Thymus (tissue), 14 donors: ENCODE measurements at places on chromosomes 11 and 22.

DNA sequence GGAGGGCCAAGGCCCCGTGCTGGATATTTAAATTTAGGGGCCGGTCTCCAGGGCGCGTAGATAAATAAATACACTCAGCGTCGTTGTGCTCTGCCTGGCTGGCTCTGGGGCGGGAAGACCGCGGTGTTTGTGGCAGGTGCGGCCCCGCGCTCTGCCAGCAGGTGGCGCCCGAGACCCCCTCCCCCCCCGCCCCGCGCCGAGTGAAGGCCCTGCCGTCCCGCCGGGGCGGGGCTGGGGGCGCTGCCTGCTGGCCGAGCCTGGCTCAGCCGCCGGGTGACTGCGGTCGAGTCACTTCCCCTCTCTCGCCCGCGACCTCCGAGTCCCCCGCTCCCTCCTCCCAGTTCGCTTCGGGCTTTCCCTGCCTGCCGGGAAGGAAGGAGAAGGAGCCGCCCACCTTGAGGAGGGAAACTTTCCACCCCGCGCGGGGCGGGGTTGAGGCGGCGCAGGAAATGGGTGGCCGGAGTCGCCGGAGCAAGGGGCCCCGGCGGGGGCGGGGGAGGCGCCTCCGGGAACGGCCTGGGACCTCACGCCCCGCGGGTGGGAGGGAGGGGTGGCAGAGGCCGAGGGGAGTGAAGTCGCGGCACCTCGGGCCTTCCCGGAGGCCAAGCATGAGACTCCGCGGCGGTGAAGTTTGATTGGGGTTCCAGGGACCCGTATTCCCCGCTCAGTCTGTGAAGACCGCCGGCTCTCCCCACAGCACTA is 1.6 kb upstream of the EHBP1L1 start:
- H3K27ac ChIP-seq = peak overlapping the region; percentile 84
- peak overlapping the region; percentile 84 for H3K4me3 ChIP-seq
- H3K27me3 ChIP-seq = no peaks in the 10 kb centered on the region
- DNase-seq = peak; percentile 69
- peaks cover 7% of the 10 kb centered on the region for H3K36me3 ChIP-seq

DNA sequence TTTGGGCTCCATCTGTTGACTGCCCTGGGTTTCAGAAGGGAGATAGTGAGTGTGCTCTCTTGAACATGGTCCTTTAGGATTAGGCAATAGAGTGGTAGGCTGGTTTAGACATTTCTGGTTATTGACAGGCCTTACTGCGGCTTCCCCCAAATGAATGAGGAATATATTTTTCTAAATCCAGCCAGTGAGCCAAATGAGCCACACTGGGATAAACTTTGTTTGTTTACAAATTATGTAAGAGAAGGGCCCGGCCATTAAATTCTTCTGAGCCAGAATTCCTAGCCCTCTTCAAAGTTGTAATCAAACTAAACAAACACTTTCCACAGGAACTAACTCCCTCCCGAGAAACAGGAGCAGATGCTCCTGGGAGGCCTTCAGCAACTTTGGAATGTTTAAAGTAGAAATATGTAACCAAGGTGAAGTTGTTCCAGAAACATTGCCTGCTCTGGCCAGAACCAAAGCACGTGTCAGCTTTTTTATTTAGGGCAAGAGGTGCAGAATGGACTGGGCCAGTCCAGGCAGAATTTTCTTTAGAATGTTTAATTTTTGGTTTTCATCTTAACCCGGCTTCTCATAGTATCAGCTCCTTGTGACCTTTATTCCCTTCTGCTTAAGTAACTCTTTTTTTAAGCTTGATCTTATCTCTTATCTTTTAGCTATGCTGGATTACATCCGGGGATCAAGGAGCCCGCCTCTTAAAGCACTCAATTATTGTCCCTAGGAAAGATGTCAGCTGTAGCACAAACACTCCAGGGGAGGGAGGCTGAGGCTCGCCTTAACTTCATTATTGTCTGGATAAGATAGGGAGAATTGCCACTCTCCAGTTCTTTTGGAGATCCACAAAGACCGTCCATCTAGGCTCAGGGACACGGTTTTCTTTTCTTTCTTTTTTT is 28.7 kb downstream of the ZNRF3 start:
- H3K4me1 ChIP-seq = no peaks in the 10 kb centered on the region
- no peak overlapping the region for H3K4me3 ChIP-seq
- no peak overlapping the region for H3K27ac ChIP-seq

- no peak for DNase-seq
- H3K4me1 ChIP-seq = no peaks in the 10 kb centered on the region
- no peaks in the 10 kb centered on the region for H3K27me3 ChIP-seq
- H3K27ac ChIP-seq = no peak overlapping the region
- H3K36me3 ChIP-seq = peaks cover 21% of the 10 kb centered on the region
Observed at GRCh38 chr11:66211100-66211499, 57.3 kb upstream of the RAB1B start.

- no peaks in the 10 kb centered on the region for H3K27me3 ChIP-seq
- no peak overlapping the region for H3K4me3 ChIP-seq
- DNase-seq = no peak
- peaks cover 8% of the 10 kb centered on the region for H3K4me1 ChIP-seq
- H3K27ac ChIP-seq = no peak overlapping the region
- no peaks in the 10 kb centered on the region for H3K36me3 ChIP-seq
Observed at GRCh38 chr22:29190918-29191317, 14.8 kb upstream of the EMID1 start.

DNA sequence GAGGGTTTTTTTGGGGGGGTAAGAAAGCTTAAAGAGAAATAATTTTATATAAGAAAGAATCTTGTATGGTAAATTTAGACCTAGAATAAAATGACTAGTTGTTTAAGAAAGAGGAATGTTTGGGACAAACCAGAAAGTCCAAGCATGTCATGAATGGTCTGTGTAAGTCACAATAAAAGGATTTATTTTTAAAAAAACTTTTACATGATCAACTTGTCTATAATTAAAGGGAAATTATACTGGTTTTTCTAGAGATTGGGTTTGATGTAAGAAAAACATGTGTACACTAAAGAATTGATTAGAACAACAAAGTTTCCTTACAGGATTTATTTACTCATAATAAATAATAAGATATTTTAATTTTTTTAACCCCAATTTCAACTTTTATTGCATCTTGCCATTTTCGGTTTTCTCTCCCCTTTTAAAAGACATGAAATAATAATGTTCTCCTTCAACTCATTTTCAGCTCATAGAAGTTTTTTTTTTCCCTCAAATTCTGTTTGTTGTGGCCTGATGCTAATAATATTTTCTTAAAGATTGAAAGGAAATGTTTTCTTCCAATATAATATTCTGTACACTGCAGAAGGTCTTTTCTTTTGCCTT is 35.4 kb upstream of the INCENP start:
- no peaks in the 10 kb centered on the region for H3K36me3 ChIP-seq
- no peaks in the 10 kb centered on the region for H3K4me1 ChIP-seq
- H3K27ac ChIP-seq = no peak overlapping the region
- H3K4me3 ChIP-seq = no peak overlapping the region
- DNase-seq = no peak
- H3K27me3 ChIP-seq = no peaks in the 10 kb centered on the region

DNA sequence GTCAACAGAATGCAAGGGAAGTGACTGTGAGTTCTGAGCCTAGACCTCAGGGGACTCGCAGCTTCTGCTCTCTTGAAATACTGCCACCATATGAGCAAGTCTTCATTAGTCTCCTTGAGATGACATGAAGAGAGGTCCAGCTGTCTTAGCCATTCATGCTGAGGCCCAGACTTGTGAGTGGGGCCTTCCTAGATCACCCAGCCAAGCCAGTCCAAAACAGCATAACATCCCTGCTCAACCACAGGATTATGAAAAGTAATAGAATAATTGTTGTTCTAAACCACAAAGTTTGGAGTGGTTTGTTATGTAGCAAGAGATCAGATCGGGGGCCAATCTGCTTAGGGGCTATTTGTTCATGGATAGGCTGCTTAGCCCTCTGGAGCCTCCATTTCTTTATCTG is 54.9 kb upstream of the HTATIP2 start:
- no peak for DNase-seq
- no peaks in the 10 kb centered on the region for H3K36me3 ChIP-seq
- no peaks in the 10 kb centered on the region for H3K4me1 ChIP-seq
- no peak overlapping the region for H3K27ac ChIP-seq

- no peaks in the 10 kb centered on the region for H3K4me1 ChIP-seq
- no peaks in the 10 kb centered on the region for H3K27me3 ChIP-seq
- no peak overlapping the region for H3K27ac ChIP-seq
- H3K36me3 ChIP-seq = no peaks in the 10 kb centered on the region
- H3K4me3 ChIP-seq = no peak overlapping the region
Observed at GRCh38 chr11:2673871-2674471, 25.8 kb downstream of the KCNQ1OT1 start.

DNA sequence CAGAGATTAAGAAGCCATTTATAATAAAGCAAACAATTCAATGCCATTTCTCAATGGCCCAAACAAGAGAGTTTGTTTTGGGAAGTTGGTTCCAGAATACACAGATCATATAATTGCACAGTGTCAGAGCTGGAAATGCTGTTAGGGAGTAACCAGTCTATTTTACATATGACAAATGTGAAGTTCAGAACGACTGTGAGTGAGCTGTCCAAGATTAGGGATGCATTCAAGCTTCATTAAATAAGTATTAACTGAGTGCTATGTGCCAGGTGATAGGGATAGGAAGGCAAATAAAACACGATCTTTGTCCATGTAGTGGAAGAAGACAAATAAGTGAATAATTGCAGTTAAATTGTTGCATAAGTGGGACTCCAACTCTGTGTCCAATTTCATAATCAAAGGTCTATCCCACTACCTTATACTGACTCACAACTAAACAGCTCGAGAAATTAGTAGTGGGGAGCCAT is 33.1 kb upstream of the PICALM start:
- no peaks in the 10 kb centered on the region for H3K27me3 ChIP-seq
- DNase-seq = no peak
- H3K4me1 ChIP-seq = no peaks in the 10 kb centered on the region
- H3K27ac ChIP-seq = no peak overlapping the region
- no peak overlapping the region for H3K4me3 ChIP-seq

GRCh38 chr22:43944670-43945430 is 10.4 kb upstream of the SAMM50 start:
- no peaks in the 10 kb centered on the region for H3K4me1 ChIP-seq
- H3K36me3 ChIP-seq = no peaks in the 10 kb centered on the region
- no peak for DNase-seq
- H3K4me3 ChIP-seq = no peak overlapping the region

DNA sequence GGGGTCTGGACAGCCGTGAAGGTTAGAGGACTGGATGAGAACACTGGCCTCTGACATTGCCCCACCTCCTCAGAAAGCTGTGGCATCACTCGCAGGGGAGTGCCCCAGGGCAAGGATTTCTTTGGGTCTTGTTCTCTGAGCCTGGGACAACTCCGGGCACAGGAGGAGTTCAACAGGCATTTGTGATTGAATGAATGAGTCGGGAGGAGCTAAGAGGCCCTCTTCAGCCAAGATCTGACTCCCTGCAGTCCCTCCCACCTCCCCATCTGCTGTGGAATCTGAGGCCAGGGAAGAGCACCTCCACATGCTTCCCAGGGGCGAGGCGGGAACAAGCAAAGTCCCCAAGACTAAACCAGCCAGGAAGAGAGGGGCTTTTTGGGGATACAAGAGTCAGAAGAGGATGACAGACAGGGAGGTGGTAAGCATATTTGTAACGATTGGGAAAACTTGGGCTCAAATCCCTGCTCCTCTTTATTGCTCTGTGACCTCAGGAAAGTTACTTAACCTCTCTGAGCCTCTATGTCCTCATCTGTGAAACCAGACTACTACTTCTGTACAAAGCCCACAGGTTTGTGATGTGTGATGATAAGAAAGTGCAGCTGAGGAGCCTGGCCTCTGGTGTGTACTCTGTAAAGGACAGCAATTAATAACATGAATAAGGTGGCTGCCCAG is 6.4 kb downstream of the TP53I11 start:
- no peaks in the 10 kb centered on the region for H3K36me3 ChIP-seq
- no peaks in the 10 kb centered on the region for H3K27me3 ChIP-seq
- peaks cover 25% of the 10 kb centered on the region for H3K4me1 ChIP-seq
- H3K27ac ChIP-seq = no peak overlapping the region
- DNase-seq = no peak
- H3K4me3 ChIP-seq = no peak overlapping the region

- no peaks in the 10 kb centered on the region for H3K27me3 ChIP-seq
- DNase-seq = no peak
- H3K4me1 ChIP-seq = peaks cover 3% of the 10 kb centered on the region
- no peak overlapping the region for H3K27ac ChIP-seq
- peaks cover 44% of the 10 kb centered on the region for H3K36me3 ChIP-seq
Observed at GRCh38 chr11:70325824-70326223, 55.3 kb downstream of the PPFIA1 start.

GRCh38 chr11:57144531-57145320 is 37.0 kb upstream of the LRRC55 start:
- DNase-seq = no peak
- H3K4me3 ChIP-seq = no peak overlapping the region
- H3K36me3 ChIP-seq = no peaks in the 10 kb centered on the region
- no peaks in the 10 kb centered on the region for H3K4me1 ChIP-seq

DNA sequence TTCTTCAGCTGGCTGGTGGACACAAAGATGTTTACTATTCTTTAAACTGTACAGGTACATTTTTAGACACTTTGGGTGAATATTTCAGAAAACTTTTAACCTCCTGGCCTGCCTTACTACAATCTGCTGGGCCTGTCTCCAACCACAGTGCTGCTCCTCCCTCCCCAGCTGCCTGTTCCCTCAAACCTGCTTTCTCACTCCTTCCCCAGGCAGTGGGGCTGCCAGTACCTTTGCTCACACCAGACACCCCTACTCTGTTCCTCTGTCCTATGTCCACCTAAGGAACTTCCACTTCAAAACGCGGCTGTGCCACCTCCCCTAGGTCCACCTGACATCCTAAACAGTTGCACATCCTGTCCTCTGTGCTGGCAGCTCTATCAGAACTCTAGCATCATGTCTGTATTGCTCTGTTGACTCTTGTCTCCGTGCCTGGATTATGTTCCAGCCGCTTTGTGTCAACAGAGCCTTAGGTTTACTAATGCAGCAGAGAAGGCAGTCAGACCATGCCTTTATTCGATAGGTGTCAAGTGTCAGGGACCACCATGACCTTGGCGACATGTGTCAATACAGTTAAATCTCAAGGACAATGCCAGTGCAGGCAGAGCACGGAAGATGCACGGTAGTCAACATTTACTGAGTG is 13.4 kb downstream of the ZP1 start:
- H3K4me3 ChIP-seq = no peak overlapping the region
- H3K27ac ChIP-seq = no peak overlapping the region
- H3K36me3 ChIP-seq = peaks cover 14% of the 10 kb centered on the region
- H3K4me1 ChIP-seq = peaks cover 13% of the 10 kb centered on the region
- no peak for DNase-seq

GRCh38 chr22:46673662-46674236 is 53.6 kb downstream of the GRAMD4 start:
- H3K4me3 ChIP-seq = peak overlapping the region; percentile 48
- peaks cover 26% of the 10 kb centered on the region for H3K4me1 ChIP-seq
- H3K27me3 ChIP-seq = no peaks in the 10 kb centered on the region
- peaks cover 32% of the 10 kb centered on the region for H3K36me3 ChIP-seq

GRCh38 chr22:40875111-40875510 is 13.2 kb upstream of the DNAJB7 start:
- peaks cover 5% of the 10 kb centered on the region for H3K36me3 ChIP-seq
- no peaks in the 10 kb centered on the region for H3K4me1 ChIP-seq
- no peaks in the 10 kb centered on the region for H3K27me3 ChIP-seq
- DNase-seq = no peak
